ENCODE measurements at places on chromosomes 16 and 17.

- DNase-seq: no peak
Observed at GRCh38 chr16:81711657-81712319, 67.3 kb upstream of the PLCG2 start.

GRCh38 chr16:11038777-11039176 lies 94.4 kb downstream of the CLEC16A start:
- no peak for DNase-seq

DNA sequence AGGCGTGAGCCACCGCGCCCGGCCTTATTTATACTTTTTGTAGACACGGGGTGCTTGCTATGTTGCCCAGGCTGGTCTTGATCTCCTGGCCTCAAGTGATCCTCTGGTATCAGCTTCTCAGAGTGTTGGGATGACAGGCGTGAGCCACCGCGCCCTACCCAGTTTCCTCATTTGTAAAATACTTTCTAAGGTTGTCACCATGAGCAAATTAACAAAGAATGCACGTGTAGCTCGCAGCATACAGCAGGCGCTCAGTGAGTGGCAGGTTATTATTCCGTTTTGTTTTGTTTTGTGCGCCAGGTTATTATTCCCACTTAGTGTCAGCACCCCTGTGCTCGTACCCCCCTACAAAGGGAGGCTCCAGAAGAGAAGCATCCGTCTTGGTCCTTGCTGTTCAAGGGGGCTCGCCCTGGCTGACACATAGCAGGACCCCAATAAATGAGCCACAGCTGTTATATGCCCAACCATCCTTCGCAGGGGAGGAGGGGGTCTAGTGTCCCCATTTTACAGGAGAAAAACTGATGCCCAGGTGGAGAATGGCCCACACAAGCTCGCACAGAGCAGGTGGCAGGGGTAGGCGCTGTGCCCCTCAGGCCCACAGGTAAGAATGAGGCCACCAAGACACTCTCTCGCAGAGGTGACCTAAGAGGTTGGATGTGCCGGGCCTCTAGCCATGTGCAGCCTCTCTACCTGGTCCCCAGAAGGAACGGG lies 686 bp upstream of the MIEF2 start:
- no peak for DNase-seq

DNA sequence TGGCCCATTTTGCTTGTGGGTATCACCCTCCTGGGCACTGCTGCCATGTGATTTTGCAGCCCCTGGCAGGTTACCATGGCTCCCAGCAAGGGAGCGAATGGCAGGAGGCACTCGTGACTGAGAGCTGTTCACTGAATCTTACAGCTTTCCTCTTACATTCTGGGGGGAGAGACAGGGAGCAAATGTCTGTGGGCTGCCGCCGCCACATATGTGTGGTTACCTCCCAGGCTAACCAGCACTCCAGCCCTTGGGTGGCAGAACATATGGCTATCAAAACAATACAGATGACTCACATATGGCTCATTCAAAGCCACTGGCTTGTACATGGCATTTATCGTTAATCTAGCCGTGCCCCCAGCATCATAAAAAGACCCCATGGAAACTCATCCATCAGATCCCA lies 19.8 kb downstream of the GTF3C1 start:
- no peak for DNase-seq

DNA sequence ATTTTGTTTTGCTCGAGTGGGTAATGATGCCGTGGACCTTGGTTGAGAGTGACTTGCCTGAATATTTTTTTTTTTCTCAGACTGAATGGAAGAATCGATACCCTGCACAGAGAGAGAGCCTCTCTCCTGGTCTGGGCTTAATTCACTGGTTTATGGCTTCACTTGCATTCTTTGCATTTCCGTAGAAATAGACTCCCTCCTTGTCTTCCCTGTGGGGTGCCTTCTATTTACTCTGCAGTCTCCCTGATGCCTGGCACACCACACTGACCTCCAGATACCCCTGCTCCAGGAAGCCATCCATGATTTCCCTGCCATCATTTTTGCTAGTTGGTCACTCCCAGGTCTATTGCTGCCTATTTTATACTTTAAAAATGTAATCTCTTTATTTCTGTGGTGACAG lies 238.0 kb downstream of the SNX29 start:
- DNase-seq: no peak

DNA sequence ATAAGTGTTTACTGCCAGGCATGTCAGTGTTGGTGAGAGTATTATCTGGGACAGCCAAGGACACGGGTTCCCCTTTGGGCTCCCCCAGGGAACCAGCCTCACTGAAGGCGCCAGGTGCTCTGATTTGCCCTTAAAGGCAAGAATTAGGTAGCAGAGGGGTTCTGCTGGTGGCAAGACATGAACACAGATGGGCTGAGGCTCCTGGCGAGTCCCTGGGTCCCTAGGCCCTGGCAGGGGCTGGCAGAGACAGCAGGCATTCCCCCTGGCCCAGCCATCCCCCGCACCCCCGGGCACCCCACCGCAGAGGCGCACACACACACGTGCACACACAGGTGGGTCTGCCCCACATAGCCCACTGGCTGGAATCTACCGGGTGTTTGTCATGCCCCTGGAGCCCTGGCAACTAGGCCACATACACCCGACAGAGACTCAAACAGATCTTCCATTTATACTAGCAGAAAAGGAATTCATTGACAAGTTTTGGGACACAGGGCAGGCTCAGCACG lies 153.3 kb downstream of the C16orf78 start:
- no peak for DNase-seq

DNA sequence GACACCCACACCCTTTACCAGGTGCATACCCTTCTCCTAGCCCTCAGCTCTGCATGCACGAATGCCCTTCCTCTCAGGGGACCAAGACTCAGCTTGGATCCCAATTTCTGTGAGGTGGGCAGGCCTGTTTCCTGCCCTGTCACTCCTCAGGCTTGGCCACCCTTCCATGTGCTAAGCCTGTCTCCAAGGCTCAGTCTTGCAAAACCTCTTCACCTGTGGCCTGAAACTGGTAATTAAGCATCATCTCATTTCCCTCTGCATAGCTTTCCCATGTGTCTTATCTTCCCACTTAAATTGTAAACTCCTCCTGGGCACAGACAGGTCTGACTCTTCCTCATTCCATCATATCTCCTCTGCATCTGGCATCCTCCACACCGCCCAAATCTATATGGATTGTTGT lies 31.0 kb upstream of the SMPD3 start:
- no peak for DNase-seq

Data from activated T-cell treated with anti-CD3 and anti-CD28 coated beads for 4 hours (primary cell).